Upper lobe of right lung (tissue), 1 donor: ENCODE measurements at places on chromosomes 6 and 20. TPM values are rescaled to one million over a fixed set of nuclear protein-coding genes. Genes with fewer than 3 reads are reported as not detected.

CAGE1 gene
- total RNA-seq = not detected

ARMH2 gene
- not detected for total RNA-seq

TNXB gene
- 162 TPM for total RNA-seq

ESR1 gene
- 5.7 TPM for total RNA-seq

DNA sequence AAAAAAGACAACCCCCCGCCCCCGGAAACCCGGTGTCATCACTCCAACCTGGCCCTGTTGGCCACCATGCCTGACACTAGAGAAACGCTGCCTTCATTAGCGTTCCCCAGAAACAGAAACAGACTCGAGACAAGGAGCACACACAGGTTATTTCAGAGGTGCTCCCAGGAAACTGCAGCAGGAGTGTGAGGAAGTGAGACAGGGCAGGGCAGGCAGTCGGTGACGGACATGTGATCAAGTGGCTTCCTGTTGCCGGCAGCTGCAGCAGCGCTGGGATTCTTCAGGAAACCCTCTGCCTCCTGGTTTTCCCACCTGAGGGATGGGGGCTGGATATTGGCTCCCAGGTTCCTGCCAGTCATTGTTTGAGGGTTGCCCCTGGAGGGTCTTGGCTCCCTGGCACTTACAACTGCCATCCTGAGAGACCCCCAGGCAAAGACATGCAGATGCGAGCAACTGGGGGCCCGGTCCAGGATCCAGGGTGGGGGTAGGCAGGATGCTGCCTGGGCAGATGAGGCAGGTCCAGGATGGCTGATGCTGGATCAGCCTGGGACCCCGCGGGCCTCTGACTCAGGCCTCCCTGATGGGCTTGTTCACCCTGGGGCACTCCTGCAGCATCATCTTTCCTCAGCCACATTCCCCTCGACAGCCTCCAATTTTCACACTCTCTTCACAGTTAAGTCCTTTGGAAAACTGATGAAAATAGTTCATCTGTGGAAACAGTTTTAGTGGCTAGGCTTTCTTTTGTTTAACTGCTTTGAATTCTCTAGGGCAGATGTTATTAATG is 150.7 kb upstream of the SYNDIG1 start:
- no peak for DNase-seq
- no peaks in the 10 kb centered on the region for H3K4me1 ChIP-seq
- H3K27me3 ChIP-seq = no peaks in the 10 kb centered on the region
- H3K4me3 ChIP-seq = no peak overlapping the region
- no peak overlapping the region for H3K27ac ChIP-seq

DNA sequence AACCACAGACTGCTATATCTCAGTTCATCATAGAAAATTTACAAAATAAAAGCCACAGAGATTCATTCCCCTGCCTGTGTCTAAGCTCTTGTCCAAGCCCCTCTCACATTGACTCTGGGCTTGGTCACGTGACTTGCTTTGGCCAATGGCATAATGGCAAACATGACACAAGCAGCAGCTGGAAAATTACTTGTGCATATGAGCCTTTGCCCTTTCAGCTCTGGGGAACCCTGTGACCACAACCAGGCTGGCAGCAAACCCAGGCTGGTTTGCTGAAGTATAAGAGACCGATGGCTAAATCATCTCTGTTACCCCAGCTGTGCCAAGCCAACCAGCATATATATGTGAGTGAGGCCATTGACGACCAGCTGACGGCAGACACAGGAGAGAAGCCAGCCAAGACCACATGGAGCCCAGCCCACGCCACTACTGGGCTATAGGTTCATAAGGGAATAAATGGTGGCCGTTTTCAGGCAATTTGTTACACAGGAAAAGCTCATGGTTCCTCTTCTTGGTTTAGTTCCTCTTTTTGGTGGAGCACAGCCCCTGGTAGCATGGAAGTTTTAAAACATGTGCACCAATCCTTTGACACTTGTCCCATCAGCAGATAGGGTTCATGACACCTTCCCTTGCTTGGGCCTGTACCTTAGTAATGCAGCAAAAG is 31.8 kb upstream of the RSPO4 start:
- H3K4me1 ChIP-seq = no peaks in the 10 kb centered on the region
- no peaks in the 10 kb centered on the region for H3K27me3 ChIP-seq
- peak; percentile 75 for DNase-seq
- no peaks in the 10 kb centered on the region for H3K36me3 ChIP-seq

GRCh38 chr20:15618912-15619311 is 954.3 kb downstream of the KIF16B start:
- H3K4me3 ChIP-seq = no peak overlapping the region
- H3K4me1 ChIP-seq = no peaks in the 10 kb centered on the region
- DNase-seq = no peak
- H3K27me3 ChIP-seq = no peaks in the 10 kb centered on the region

GRCh38 chr6:112636650-112637262 is 289.6 kb downstream of the RFPL4B start:
- H3K4me3 ChIP-seq = no peak overlapping the region
- no peaks in the 10 kb centered on the region for H3K27me3 ChIP-seq
- DNase-seq = no peak
- no peaks in the 10 kb centered on the region for H3K4me1 ChIP-seq

DNA sequence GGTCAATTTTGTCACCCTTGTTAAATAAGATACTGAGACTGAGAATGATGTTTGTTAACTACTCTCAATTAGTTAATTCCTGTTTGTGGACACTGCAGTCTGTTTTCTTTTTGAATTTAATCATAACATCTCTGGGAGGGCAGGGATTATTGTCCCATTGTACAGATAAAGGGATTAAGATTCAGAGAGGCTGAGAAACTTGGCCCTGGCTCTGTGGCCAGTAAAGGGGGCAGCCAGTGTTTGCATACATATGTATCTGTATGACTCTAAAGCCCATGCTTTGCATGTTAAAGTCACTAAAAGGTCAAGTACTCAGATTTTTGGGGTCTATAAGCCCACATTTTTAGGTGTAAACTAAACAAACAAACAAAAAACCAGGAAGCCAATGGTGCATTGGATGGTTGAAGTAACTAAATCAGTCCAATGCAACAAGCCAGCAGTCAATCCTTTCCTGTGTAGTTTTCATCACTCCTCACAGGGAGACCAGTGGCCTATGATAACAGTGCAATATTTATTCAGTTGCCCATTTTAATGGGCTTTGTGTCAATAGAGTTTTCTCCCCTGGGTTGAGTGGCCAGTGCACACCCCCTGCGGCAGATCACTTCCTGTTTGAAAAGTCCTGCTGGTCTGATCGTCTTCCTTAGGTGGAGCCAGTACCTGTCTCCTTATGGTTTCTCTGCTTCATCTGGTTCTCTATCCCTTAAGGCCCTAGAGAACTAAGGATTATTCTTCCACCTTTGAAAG is 106.7 kb downstream of the SLX4IP start:
- H3K27ac ChIP-seq = no peak overlapping the region
- H3K36me3 ChIP-seq = no peaks in the 10 kb centered on the region
- no peaks in the 10 kb centered on the region for H3K27me3 ChIP-seq
- no peak overlapping the region for H3K4me3 ChIP-seq
- no peak for DNase-seq

- no peak overlapping the region for H3K4me3 ChIP-seq
- H3K27me3 ChIP-seq = no peaks in the 10 kb centered on the region
- H3K27ac ChIP-seq = no peak overlapping the region
These were observed 104.1 kb upstream of the TRAF3IP2 start for GRCh38 chr6:111709615-111710398.

GRCh38 chr6:62285612-62286469 is at the start of gene KHDRBS2:
Gene KHDRBS2, minus strand, starts transcription at chr6:62286225.
- no peaks in the 10 kb centered on the region for H3K36me3 ChIP-seq
- H3K27me3 ChIP-seq = peaks cover 21% of the 10 kb centered on the region

DNA sequence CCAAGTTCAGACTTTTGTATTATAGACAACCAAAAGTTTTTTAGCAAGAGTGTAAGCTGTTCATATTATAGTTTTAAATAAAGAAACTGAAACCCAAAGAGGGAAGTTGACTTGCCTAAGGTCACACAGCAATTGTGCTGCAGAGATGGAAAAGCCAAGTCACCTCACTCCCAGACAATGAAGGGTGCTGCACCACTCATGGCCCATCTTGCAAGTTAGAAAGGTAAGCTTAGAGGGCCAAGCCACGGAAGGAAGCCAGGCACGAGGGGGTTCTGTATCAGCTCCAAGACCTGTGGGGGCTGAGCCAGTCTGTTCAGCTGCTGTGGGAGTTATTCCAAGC is 860 bp downstream of the DEFB124 start:
- H3K4me3 ChIP-seq = no peak overlapping the region
- H3K4me1 ChIP-seq = peaks cover 14% of the 10 kb centered on the region
- H3K27me3 ChIP-seq = peaks cover 21% of the 10 kb centered on the region

- peaks cover 4% of the 10 kb centered on the region for H3K4me1 ChIP-seq
- H3K4me3 ChIP-seq = no peak overlapping the region
- no peak overlapping the region for H3K27ac ChIP-seq
- H3K27me3 ChIP-seq = no peaks in the 10 kb centered on the region
- no peak for DNase-seq
These were observed 677.7 kb upstream of the NRSN1 start for GRCh38 chr6:23448281-23448680.

GRCh38 chr6:107198631-107199416 is 83.5 kb upstream of the BEND3 start:
- no peak for DNase-seq
- H3K27ac ChIP-seq = no peak overlapping the region
- H3K27me3 ChIP-seq = no peaks in the 10 kb centered on the region
- H3K4me3 ChIP-seq = no peak overlapping the region
- no peaks in the 10 kb centered on the region for H3K4me1 ChIP-seq

DNA sequence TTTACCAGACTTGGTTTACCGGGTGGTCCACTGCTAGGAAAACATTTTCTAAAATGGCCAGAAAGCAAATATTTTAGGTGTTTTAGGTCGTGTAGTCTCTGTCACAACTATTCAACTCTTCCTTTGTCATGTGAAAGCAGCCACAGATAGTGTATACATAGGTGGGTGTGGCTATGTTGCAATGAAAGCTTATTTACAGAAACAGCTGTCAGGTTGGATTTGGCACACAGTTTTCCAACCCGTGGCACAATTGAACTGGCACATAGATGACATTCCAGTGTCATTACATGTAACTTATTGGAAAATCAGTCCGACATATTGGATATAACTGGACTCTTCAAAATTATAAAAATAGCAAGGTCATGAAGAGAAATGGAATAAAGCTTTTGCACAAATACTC is 68.9 kb upstream of the KCNQ5 start:
- no peak overlapping the region for H3K4me3 ChIP-seq
- no peaks in the 10 kb centered on the region for H3K36me3 ChIP-seq
- H3K27ac ChIP-seq = no peak overlapping the region

GRCh38 chr20:9172851-9173250 is 104.0 kb downstream of the PLCB4 start:
- H3K27me3 ChIP-seq = no peaks in the 10 kb centered on the region
- DNase-seq = no peak
- no peaks in the 10 kb centered on the region for H3K36me3 ChIP-seq
- H3K4me1 ChIP-seq = no peaks in the 10 kb centered on the region

DNA sequence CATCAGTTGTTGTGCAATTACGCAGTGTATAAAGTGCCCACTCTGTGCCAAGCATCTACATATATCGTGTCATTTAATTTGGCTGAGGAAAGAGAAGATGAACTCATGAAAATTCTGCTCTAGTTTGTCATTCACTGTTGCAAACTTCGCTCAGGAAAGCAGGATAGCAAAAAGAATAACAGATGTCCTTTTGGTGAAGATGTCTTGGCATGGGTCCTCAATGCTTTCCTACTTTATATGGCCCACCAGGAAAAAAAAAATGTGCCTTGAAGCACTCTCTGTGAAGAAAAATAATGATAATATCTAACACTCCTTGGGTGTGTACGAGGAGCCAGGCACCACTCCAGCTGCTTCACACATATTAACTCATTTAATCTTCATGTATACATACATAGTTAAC is 5.6 kb upstream of the PHACTR1 start:
- no peak overlapping the region for H3K27ac ChIP-seq
- peaks cover 7% of the 10 kb centered on the region for H3K27me3 ChIP-seq
- DNase-seq = no peak
- no peaks in the 10 kb centered on the region for H3K36me3 ChIP-seq
- no peak overlapping the region for H3K4me3 ChIP-seq

DNA sequence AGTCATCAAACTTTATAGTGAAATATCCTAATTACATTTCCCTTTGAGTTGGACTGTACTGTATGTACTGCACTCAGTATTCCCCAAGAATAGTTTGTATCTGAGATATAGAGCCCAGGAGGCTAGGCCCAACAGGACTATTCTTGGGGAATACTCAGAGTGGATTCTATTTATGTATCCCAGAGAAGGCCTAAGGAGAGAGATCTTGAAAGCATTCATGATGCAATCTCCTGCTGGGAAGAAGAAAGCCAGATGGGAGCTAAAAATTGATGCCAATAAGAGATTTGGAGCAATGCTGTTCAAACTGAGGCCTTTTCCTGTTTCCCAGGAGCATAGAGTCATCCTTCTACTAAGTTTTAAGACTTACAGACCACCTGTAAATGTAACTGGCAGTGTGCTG is 452.1 kb upstream of the PLCB4 start:
- DNase-seq = no peak
- H3K27ac ChIP-seq = no peak overlapping the region
- H3K36me3 ChIP-seq = no peaks in the 10 kb centered on the region
- no peak overlapping the region for H3K4me3 ChIP-seq
- no peaks in the 10 kb centered on the region for H3K27me3 ChIP-seq

DNA sequence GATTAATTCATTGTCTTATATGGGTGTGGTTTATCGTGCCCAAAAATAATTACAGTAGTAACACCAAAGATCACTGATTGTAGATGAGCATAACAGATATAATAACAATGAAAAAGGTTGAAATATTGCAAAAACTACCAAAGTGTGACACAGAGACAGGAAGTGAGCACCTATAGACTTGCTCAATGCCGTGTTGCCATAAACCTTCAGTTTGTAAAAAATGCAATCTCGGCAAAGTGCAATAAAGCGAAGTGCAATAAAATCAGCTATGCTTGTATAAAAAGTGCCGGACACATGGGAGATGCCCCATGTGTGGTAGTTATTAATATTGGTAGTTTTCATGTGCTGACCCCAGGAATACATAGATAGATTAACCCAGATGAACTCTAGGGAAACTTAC is 192.6 kb downstream of the NRN1 start:
- H3K27ac ChIP-seq = no peak overlapping the region
- H3K4me3 ChIP-seq = no peak overlapping the region
- no peaks in the 10 kb centered on the region for H3K27me3 ChIP-seq
- no peaks in the 10 kb centered on the region for H3K4me1 ChIP-seq
- H3K36me3 ChIP-seq = no peaks in the 10 kb centered on the region
- no peak for DNase-seq

GRCh38 chr6:167963589-167964057 is 33.8 kb upstream of the KIF25 start:
- DNase-seq = no peak
- H3K36me3 ChIP-seq = peaks cover 33% of the 10 kb centered on the region
- no peak overlapping the region for H3K27ac ChIP-seq
- no peak overlapping the region for H3K4me3 ChIP-seq
- H3K4me1 ChIP-seq = peaks cover 19% of the 10 kb centered on the region

GRCh38 chr20:49161428-49162152 is 26.5 kb downstream of the STAU1 start:
- no peak overlapping the region for H3K4me3 ChIP-seq
- no peak for DNase-seq
- no peaks in the 10 kb centered on the region for H3K27me3 ChIP-seq
- no peak overlapping the region for H3K27ac ChIP-seq

- H3K4me1 ChIP-seq = peaks cover 4% of the 10 kb centered on the region
- H3K27me3 ChIP-seq = no peaks in the 10 kb centered on the region
- H3K36me3 ChIP-seq = no peaks in the 10 kb centered on the region
These were observed 42.7 kb downstream of the IRAK1BP1 start for GRCh38 chr6:78910010-78910409.

GRCh38 chr20:10313701-10314100 is 95.1 kb downstream of the SNAP25 start:
- no peaks in the 10 kb centered on the region for H3K4me1 ChIP-seq
- no peak overlapping the region for H3K27ac ChIP-seq
- no peaks in the 10 kb centered on the region for H3K27me3 ChIP-seq
- H3K4me3 ChIP-seq = no peak overlapping the region
- no peak for DNase-seq
